ENCODE measurements at places on chromosomes 5 and 9. TPM values are rescaled to one million over a fixed set of nuclear protein-coding genes. Genes with fewer than 3 reads are reported as not detected.

Gene CMYA5
- total RNA-seq, result 5.6 TPM

Gene ACSL6
- total RNA-seq, result 1.6 TPM

Gene IL3
- not detected for total RNA-seq

Gene CCDC180
- total RNA-seq, result 5.8 TPM

Gene C9orf153
- total RNA-seq, result 0.92 TPM

Gene PFN3
- total RNA-seq, result not detected

Gene SLC4A9
- not detected for total RNA-seq

Gene TMEFF1
- not detected for total RNA-seq

Measured in thoracic aorta (tissue), 2 donors.